ENCODE measurements at places on chromosomes 2 and 18. TPM values are rescaled to one million over a fixed set of nuclear protein-coding genes. Genes with fewer than 3 reads are reported as not detected.

The SERPINB11 gene
- not detected for total RNA-seq

The PAPOLG gene
- total RNA-seq: 22.7 TPM

The IL1RL1 gene
- total RNA-seq: 2.5 TPM

The LHCGR gene
- not detected for total RNA-seq

The KCNJ13 gene
- total RNA-seq: not detected

The NAGK gene
- 181 TPM for total RNA-seq
